Stimulated activated CD4-positive, alpha-beta T cell treated with anti-CD3 and anti-CD28 coated beads, Interleukin-15, amount 100 ng/mL, for 1 hour (primary cell): ENCODE measurements at places on chromosomes 12 and 14.

- no peak for DNase-seq
These were observed 108.8 kb downstream of the CRACR2A start for GRCh38 chr12:3644104-3644503.

DNA sequence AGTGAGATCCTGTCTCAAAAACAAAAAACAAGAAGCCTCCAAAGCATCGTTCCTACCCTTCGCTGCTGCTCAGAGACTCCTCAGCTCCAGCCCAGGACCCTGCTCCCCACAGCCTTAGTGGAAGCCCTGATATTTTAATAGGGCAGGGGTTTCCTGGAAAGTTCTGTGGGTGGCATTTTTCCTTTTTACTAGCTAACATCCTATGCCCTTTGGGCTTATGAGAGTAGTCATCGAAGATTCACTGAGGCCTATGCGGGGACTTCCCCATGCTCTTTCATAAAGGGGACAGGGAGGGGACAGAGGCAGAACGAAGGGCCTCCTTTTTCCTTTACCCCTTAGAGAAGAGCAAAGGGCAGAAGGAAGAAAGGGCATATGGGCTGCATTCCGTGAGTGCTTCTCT is 8.3 kb downstream of the LAG3 start:
- DNase-seq = no peak

DNA sequence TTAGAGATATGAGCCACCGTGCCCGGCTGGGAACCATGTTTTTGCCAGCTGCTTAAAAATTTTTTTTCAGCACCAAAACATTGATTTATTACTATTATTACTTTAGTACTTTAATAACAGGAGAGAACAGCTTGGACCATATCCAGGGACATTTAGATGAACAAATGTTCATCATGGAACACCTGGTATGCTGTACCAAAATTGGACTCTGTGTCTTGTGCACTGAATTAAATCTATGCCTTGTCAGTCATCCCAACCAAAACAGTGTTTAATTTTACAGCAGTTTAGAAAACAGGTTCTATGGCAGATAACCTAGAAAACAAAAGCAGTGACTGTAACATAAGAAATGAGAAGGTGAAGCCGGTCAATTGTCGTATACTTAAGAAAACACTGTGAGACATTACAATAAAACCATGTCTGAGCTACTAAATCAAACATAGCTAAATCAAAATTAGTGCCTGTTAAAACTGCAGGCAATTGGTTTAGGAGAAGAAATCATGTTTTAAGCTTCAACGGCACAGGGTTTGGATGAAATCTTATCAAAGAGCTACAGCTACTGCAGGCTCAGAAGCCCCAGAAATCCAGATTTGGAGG is 58.2 kb upstream of the PYGL start:
- no peak for DNase-seq

- no peak for DNase-seq
These were observed 1.1 kb downstream of the HPD start for GRCh38 chr12:121857322-121858246.

GRCh38 chr12:75315518-75315917 is 14.6 kb downstream of the CAPS2 start:
- no peak for DNase-seq

DNA sequence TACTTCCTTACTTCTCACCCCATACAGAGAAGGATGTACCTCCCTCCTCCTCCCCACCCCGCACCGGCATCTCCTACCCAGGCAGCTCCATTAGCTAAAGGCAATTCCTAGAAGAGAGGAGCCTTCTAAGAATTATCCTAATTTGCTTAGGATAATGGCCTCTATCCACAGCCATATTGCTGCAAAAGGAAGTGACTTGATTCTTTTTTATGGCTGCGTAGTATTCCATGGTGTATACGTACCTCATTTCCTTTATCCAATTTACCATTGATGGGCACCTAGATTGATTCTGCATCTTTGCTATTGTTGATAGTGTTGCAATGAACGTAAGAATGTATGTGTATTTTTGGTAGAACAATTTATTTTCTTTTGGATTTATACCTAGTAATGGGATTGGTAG is 189.7 kb downstream of the PCNX1 start:
- DNase-seq = no peak

DNA sequence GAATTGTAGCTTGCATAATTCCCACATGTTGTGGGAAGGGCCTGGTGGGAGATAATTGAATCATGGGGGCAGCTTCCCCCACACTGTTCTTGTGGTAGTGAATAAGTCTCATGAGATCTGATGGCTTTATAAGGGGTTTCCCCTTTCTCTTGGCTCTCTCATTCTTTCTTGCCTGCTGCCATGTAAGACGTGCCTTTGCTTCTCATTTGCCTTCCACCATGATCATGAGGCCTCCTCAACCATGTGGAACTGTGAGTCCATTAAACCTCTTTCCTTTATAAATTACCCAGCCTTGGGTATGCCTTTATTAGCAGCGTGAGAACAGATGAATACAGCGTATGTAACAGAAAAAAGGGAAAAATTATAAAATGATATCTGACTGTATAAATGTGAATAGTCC is 21.1 kb downstream of the C12orf71 start:
- DNase-seq = no peak

DNA sequence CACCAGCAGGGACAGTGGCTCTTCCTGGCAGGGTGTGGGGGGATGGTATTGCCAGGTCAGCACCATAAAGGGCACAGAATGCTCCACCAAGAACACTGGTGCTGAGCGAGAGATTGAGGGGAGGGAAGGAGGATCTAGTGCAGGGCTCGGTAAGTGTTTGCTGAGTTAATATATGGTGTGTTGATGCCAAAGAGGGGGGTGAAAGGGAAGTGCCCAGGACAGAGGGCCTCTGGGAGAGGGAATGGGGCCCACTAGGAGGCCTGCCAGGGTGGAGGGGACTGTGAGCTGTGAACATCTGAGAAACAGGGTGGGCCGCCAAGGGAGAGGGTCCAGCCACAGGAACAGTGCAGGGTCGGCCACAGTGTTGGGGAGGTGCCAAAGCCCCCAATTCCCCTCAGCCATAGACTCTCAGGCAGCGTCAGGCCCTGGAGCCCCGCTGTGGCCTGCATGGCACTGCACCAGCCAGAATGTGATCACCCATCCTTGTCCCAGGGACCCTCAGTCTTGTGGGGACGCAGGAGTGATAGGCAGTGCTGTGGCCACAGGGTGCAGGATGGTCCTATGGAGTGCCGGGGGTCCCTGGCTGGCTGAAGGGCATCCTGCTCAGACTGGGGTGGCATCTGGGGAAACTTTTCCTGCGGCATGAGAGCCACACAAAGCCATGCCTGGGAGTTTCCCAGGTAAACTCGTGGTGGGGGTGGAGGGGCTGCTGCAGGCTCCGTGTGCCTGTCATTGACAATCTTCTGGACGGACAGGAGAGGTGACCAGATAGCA is 11.9 kb downstream of the RIN3 start:
- no peak for DNase-seq

- no peak for DNase-seq
These were observed 160.3 kb upstream of the BMP4 start for GRCh38 chr14:54116972-54117371.

DNA sequence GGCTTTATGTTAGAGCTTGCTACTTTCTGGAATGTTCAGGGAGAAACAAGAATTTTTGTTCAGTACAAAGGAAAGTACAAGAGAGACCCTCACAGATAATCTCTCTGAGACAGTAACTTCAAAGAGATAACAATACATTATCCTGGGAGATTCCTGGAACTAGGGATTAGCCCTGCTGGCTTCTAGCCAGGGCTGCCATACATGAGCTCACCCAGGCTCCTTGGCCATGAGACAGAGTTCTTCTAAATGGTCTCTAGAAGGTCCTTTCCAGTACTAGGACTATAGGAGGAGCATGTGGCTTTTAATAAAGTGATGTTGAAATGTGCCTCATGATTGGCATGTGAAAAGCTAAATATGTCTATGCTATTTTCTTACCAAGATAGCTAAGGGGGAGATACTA is 342.5 kb downstream of the EMP1 start:
- DNase-seq = no peak

DNA sequence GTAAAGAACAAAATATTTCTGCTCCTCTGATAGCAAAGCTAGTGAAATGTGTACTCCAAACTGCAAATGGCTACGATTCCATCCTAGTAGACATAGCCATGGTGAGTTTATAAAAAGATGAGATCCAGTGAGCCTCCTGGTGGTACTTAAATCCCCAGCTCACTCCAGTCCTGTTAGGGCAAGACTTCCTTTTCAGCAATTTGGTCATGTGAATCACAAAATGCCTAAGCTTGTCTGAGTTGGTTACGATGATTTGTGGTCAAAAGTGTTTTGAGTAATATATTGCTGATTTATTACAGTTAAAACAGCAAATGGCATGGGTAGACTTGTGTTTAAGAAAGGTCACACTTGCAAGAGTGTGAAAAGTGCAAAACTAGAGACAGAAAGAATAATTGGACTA is 102.7 kb upstream of the NAV3 start:
- DNase-seq = no peak
